ENCODE measurements at places on chromosomes 13 and 19.

GRCh38 chr13:94516456-94516855 lies 37.0 kb upstream of the DCT start:
- DNase-seq: no peak

- no peak for DNase-seq
Measured at GRCh38 chr19:45874620-45874966, 10.5 kb downstream of the FOXA3 start.

GRCh38 chr19:43739439-43740235 lies 15.1 kb downstream of the SMG9 start:
- DNase-seq: no peak

- no peak for DNase-seq
Measured at GRCh38 chr19:49395581-49396407, 7.7 kb downstream of the KASH5 start.

GRCh38 chr19:7376151-7376852 lies 27.6 kb downstream of the ARHGEF18 start:
- DNase-seq: no peak

DNA sequence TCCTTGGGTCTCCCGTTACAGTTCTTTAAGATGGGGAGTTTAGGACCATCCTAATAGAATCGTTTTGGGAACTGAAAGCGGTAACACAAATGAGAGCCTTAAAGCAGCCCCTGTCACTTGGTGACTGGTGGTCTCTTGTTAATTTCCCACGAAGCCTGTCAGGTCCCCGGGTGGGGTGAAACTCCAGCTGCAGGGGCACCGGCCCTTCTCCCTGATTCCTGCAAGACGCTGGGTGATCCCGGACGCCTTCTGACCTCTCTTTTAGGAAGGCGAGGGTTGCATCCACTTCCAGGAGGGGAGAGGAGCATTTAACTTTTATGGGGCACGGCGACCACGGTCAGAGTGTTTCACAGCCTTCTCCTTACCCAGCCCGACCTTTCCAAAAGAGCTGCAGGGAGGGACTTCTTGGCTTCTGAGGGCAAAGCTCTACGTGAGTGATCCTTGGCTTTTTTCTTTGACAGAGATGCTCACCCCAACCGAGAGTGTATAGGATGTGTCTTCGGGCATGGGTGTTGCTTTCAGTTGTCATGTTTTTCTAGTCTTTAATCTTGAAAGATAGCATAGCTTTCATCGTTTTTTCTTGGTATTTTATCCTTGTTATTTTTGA lies 688 bp downstream of the ZNF225 start:
- no peak for DNase-seq

DNA sequence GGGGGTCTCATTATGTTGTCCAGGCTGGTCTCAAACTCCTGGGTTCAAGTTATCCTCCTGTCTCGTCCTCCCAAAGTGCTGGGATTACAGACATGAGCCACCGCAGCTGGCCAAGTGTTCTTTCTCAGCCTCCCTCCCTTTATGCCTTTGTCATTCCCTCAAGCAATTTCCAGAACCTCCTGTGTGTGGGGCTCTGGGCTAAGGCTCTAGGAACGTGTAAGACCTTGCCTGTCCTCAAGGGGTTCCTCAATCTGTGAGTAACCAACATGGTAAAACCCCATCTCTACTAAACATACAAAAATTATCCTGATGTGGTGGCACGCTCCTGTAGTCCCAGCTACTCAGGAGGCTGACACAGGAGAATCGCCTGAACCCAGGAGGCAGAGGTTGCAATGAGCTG lies 15.5 kb upstream of the SPACA4 start:
- DNase-seq: no peak

DNA sequence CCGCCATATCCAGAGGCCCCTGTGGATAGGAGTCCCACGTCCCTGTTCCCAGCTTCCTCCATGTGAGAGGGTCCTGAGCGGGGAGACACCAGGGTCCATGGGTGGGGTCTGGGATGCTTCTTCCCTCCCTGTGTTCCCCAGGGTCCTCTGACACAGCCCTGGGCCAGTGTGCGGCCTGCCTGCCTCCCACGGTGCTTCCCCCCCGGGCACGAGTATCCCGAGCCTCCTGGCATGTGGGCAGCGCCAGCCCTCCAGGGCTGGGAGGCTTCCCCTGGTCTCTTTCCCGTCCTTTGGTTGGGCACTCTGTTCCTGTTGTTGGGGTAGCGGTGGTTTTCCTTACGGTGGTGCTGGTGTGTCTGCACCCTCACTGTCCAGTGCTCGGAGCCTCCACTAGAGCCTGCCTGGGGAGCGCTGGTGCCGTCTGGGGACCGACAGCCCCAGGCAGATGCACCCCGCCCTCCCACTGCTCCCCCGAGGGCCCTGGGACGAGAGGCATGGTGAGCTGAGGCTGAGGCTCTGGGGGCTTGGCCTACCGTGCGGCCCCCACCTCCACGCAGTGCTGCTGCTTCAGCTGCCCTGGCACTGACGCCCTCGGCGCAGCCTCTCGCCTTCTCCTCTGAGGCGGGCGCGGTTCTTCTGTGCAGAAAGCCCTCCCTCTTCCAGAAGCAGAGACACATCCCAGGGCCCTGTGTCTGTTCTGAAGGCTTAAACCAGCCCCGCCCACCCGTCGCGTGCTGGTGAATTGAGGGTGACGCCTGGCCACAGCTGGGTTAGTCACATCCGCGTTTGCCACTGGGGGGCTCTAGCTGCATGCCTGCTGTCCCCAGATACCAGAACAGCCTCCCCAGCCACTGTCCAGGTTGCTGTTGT lies 27.9 kb downstream of the PLEKHJ1 start:
- no peak for DNase-seq

- DNase-seq: no peak
Measured at GRCh38 chr13:101706651-101707050, 254.2 kb downstream of the ITGBL1 start.

DNA sequence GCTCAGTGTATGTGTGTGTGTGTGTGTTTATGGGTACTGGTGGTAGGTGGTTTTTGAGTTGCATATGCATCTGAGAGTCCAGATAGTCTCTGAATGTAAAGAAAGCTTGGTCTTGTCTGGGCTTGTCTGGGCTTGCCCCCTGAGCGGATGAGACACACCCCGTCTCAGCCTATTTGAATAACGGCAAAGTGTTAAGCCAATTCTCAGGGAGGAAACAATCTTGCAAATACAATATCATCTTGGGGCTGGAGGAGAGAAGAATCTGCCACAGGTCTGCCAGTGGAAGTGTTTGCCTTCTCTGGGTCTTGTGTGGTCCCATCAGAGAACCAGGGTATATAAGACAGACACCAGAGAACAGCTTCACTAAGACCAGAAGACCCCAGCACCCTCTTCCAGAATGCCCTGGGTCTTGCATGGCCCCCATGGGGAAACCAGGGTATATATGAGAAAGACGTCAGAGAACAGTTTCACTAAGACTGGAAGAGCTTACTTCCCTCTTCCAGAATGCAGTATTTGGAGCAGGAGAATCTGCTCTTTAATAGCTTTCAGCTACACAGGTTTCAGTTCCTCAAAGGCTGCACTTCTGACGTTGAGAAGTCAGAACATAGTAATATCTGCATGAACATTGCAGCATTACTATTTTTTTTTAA lies 13.3 kb downstream of the CD70 start:
- DNase-seq: no peak

- DNase-seq: no peak
Measured at GRCh38 chr19:51916167-51916566, 11.1 kb upstream of the ZNF613 start.

- DNase-seq: no peak
Measured at GRCh38 chr13:45292176-45292575, 48.8 kb downstream of the TPT1 start.

GRCh38 chr13:21316376-21316775 lies 139.9 kb downstream of the MRPL57 start:
- DNase-seq: no peak

GRCh38 chr13:19782049-19782726 lies 557 bp downstream of the PSPC1 start:
- DNase-seq: peak; percentile 41

- DNase-seq: no peak
Measured at GRCh38 chr19:15563325-15563794, 51.7 kb upstream of the CYP4F8 start.

DNA sequence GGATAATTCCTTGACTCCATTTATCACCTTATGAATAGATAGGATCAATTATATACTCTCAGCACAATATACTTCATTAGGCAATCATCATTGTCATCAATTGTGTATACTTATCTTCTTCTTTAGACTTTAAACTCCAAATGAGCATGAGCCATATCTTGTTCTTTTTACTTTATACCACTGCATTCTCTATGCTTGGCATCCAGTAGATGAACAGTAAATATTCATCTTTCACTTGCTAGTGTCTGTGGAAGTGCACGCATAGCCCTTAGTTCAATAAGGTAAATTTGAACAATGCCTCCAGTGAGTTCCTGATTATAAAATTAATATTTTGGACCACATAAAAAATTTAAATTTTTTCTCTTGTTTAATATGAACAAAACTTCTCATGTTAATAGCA lies 172.3 kb upstream of the SPRY2 start:
- DNase-seq: no peak

GRCh38 chr13:90281709-90282108 lies 1065.8 kb upstream of the MIR17HG start:
- no peak for DNase-seq

- DNase-seq: no peak
Measured at GRCh38 chr13:40094056-40094455, 438.6 kb downstream of the COG6 start.

- no peak for DNase-seq
Measured at GRCh38 chr13:42007844-42008243, 40.6 kb upstream of the DGKH start.

DNA sequence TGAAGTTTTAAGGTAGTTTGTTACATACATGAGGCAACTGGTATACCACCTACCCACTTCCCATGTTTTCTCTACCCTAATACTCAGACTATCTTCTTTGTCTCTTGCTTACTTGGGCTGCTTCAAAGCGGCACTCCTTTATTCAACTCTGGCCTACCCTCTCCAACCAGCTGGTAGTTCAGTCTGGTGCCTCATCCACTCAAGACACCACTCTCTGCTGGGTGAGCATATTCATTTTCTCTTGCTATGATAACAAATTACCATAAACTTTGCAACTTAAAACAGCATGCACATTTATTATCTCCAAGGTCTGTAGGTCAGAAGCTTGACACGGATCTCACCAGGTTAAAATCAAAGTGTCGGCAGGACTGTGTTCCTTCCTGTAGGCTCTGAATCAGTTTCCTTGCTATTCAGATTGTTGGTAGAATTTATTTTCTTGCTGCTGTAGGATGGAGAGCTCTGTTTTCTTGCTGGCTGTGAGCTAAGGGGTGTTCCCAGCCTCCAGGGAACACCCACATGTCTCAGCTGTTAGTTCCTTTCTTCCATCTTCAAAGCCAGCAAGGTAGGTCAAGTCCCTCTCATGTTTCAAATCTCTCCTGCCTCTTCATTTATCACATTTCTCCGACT lies 666.0 kb downstream of the DIAPH3 start:
- DNase-seq: no peak

- DNase-seq: peak; percentile 9
Measured at GRCh38 chr13:44576351-44577235, 463 bp upstream of the TSC22D1 start.

DNA sequence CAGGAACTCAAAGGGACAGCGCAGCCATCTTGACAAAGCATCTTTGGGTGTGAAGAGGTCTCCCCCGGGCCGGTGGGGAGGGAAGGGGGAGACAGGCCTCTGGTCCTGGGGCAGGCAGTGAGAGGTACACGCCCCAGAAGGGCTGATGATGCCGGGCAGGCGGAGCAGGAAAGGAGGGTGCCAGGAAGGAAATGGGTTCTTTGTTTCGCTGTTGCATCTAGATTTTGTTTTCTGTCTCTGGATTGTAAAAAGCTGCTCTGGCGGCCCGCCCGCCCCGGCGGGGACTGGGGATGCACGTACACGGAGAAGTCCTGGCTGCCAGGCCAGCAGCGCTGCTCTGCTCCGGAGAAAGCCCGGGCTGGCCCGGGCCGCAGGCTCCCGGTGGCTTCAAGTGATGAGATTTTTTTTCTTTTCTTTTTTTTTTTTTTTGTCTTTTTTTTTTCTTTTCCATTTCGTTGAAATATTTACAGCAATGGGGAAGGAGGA lies 13.2 kb upstream of the ASF1B start:
- DNase-seq: peak; percentile 40

DNA sequence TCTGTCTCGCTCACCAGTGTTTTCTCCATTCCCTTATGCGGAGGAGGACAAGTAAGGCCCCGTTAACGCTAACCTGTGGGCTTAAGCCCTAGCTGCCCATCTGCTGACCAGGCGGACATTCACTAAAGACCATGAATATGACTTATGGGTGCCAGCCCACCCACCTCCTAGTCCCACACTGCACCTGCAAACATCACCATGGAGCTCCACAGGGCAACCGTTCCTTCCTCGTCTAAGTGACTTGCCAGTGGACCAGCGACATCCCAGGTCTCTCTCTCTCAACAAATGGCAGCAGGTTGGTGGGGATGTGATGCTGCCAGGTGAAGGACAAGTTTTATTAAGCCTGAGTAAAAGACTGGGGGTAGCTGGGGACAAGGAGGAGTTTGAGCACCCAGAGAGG lies 55.2 kb downstream of the CCDC70 start:
- DNase-seq: no peak

- no peak for DNase-seq
Measured at GRCh38 chr13:41680900-41681299, 223.6 kb downstream of the RGCC start.

GRCh38 chr13:31805841-31806240 lies 66.5 kb downstream of the RXFP2 start:
- DNase-seq: no peak

- no peak for DNase-seq
Measured at GRCh38 chr13:109734002-109734785, 52.2 kb downstream of the IRS2 start.

DNA sequence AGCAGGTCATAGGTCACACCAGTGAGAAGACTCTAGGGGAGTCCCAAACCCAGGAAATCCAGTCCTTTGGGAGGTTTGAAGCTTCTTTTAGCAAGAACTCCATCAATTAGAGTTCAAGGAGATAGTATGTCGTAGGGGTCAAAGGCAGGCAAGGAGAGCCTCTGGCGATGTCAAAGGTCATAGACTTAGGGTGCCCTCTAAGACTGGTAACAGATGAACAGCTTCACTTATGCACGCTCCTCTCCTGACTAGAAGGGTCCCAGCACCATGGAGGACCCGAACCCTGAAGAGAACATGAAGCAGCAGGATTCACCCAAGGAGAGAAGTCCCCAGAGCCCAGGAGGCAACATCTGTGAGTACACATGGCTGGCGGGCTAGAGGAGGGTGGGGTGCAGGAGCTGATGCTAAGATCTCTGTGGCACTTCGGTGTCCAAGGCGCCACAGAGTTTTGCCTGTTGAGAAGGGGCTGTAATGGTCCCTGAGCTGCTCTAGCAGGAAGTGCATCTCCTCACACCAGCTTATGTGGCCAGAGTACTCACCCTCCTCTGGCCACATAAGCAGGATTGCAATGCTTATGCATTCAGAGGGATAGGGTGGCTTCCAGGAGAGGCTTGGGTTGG lies 557 bp downstream of the ZNF576 start:
- DNase-seq: no peak

DNA sequence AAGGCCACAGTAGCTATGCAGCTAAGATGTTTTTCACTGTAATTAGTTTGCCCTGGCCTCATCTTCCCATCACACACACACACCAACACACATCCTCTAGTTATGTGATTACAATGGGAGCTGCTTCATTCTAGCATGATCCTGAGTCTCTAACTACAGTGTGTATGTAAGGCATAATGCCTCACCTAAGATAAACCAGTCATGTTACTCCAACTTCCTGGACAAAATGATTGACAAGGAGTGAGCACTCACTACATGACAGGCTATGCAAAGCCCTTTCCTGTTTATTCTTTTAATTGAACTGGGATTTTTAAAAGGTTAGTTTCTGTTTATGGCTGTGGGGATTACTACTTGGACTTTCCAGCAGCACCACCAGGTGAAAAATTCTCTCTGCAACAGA lies 400.8 kb upstream of the ATXN8OS start:
- DNase-seq: no peak

Measured in effector memory CD4-positive, alpha-beta T cell (primary cell).